ENCODE measurements at places on chromosomes 3 and 15. TPM values are rescaled to one million over a fixed set of nuclear protein-coding genes. Genes with fewer than 3 reads are reported as not detected.

NGLY1 gene
- 49.4 TPM for total RNA-seq

EXD1 gene
- not detected for total RNA-seq

TMEM158 gene
- total RNA-seq: 82.9 TPM

TNFSF10 gene
- 1.2 TPM for total RNA-seq

SEMA6D gene
- total RNA-seq: 0.52 TPM

ROPN1 gene
- not detected for total RNA-seq

ULK3 gene
- 20.3 TPM for total RNA-seq

MESP2 gene
- 1.3 TPM for total RNA-seq

SEMA3F gene
- 47.3 TPM for total RNA-seq

VPS39 gene
- 46.4 TPM for total RNA-seq

TMC3 gene
- not detected for total RNA-seq

ATP2B2 gene
- total RNA-seq: not detected

XIRP1 gene
- total RNA-seq: not detected

MAGI1 gene
- 12.7 TPM for total RNA-seq

LTK gene
- total RNA-seq: 0.29 TPM

C3orf62 gene
- total RNA-seq: 3.9 TPM

GRK7 gene
- total RNA-seq: 0.12 TPM

DCP1A gene
- 12.7 TPM for total RNA-seq

CPNE9 gene
- total RNA-seq: 0.07 TPM

CCNDBP1 gene
- 38.5 TPM for total RNA-seq

Data from PC-3 (cell line).